ENCODE measurements at places on chromosomes 2 and 18.
A peak's percentile ranks its signal among the peaks of the same experiment; 100 is the strongest.

DNA sequence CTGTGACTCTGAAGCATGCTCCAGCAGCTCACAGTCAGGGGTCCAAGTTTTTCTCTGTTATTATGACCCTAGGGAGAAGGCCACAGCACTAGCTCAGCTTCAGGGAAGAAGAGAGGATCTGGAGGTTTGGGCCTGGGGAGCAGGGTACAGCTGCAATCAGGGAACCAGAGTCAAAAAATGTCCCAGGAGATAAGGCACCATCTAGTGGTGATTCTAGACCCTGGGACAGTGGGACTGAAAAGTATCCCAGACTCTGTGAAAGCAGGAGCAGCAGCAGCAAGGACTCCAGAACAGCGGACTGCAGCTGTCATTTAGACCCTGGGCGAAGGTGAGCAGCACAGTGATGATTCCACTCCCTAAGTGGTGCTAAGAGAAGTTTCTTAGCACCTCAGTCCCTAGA lies 278.4 kb upstream of the DDX18 start:
- DNase-seq, result no peak

DNA sequence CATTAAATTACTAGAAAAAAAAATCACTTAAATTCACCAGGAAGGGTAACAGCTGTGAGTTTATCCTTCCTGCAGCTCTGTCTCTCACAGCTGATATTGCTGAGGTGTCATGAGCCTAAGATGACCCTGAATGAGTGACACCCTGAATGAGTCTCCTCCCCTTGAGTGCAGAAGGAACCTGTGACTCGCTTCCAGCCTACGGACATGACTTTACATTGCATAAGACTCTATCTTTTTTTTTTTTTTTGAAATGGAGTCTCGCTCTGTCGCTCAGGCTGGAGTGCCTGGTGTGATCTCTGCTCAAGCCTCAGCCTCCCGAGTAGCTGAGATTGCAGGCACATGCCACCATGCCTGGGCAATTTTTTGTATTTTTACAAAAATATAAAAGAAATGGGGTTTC lies 14.1 kb downstream of the MRO start:
- peak; percentile 16 for DNase-seq

DNA sequence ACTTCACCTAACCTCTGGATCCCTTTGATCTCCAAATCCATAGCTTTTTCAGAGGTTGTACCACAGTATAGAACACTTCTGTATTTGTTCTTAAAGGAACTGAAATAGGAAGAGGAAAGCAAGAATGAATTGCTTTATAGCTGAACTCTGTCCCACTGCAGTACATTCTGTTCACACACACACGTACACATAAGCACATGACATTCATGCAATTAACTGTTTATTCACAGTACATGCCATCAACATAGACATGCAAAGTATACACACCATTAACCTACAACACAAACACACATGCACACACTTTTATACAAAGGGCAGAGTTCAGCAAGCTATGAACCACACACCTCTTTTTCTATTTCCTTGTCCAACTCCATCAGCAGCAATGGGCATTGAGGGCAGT lies 43.2 kb downstream of the MRPL33 start:
- no peak for DNase-seq

GRCh38 chr2:240946654-240947053 lies 40.5 kb downstream of the CROCC2 start:
- no peak for DNase-seq

GRCh38 chr2:218618102-218618860 lies 10.6 kb downstream of the PLCD4 start:
- no peak for DNase-seq

GRCh38 chr2:201999279-201999678 lies 34.4 kb upstream of the FZD7 start:
- no peak for DNase-seq

GRCh38 chr18:34730774-34731173 lies 20.7 kb downstream of the DTNA start:
- DNase-seq, result no peak

DNA sequence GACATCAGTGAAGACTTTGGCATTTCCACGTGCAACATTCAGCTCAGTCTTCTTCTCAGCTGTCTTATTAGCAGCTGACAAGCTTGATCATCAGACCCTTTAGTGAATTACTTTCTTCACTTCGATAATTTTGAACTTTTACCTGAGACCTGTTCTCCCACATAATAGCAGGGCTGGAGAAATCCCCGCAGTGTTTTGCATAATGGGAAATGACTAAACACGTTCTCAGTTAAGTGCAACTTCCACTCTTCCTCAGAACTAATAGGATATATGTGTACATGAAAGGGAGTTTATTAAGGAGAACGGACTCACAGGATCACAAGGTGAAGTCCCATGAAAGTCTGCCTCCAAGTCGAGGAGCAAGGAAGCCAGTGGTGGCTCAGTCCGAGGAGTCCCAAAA lies 28.8 kb upstream of the MBP start:
- DNase-seq, result no peak

GRCh38 chr18:48713309-48713708 lies 174.5 kb downstream of the CTIF start:
- DNase-seq, result no peak

Measured in CD4-positive, alpha-beta T cell treated with Interleukin-4 for 1 hour (primary cell).